Cardiac muscle cell (in vitro differentiated cells and primary cell): ENCODE measurements at places on chromosomes 12 and 14.

DNA sequence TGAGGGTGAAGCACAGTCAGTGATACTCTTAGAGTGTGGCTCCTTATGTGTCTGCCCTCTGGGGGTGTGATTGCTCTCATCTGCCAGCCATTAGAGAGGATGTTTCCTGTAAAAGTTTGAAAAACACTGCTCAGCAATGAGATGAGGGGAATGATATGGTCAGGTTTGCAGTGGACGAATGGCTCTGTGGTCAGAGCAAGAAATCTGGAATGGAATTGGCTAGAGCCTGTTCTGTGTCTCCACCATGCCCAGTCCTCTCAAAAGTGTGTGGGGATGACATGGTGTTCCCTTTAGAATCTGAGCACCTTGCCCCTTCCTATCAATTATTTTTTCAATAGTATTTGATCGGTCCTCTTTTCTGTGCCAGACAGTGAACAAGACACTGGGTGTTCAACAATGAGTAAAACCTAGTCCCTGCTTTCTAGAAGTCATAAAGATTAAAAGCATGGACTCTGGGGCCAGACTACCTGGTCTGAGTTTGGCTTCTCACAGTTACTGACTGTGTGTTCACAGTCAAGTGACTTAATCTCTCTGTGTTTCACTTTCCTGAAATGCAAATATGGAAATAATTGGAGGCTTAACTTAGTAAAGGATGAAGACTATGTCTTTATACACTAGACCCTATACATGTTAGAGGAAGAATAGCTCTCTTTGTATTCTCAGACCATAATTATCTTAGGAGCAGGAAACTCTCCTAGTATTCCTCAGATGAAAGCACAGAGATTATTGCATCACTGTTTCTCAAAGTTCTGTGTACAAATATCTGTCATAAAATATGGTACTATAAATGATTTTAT lies 1.6 kb downstream of the ACSS3 start:
- no peak for DNase-seq

GRCh38 chr14:56794088-56794556 lies 16.2 kb downstream of the OTX2 start:
- DNase-seq: no peak

- DNase-seq: peak; percentile 34
Observed at GRCh38 chr12:614411-614970, 48.8 kb downstream of the NINJ2 start.

GRCh38 chr14:60648249-60648933 lies 886 bp downstream of the SIX1 start:
- no peak for DNase-seq

- no peak for DNase-seq
Observed at GRCh38 chr14:95344536-95344935, 24.8 kb upstream of the CLMN start.

GRCh38 chr12:76554405-76555230 lies 5.0 kb downstream of the OSBPL8 start:
- peak; percentile 40 for DNase-seq

- peak; percentile 35 for DNase-seq
Observed at GRCh38 chr14:101834397-101834796, 72.9 kb downstream of the PPP2R5C start.

DNA sequence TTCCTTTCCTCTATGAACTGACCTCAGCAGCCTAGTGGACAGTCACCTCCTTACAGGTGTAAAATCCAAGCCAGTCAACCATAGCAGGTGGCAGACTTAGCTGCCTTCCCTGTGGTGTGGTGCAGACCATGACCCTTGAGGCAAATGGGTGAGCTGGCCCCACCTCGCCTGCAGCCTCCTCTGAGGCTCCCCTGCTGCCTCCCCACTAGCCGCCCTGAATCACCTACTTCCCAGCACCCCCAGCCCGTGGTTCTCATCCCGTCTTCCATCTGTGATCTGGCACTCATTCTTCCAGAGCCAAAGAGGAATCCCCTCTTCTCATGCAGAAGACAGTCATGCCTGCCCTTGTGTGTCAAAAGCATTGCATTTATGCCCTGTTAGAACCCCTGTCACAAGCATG lies 34.4 kb upstream of the TSPAN9 start:
- no peak for DNase-seq

- no peak for DNase-seq
Observed at GRCh38 chr14:96105089-96105925, 66.1 kb downstream of the C14orf132 start.

DNA sequence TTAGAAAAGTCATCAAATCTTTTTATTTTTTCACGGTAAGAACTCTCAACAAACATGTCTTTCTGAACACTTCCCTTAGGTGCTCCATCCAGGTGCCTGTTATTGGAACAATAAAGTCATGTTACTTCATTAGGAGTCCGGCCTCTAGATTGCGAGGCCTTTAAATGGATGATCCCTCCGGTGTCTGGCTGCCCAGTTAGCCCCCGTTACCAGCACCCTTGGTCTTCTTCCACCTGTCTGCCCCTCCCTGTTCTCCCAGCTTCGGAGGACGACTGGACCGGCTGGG lies 593 bp upstream of the PA2G4 start:
- DNase-seq: no peak

DNA sequence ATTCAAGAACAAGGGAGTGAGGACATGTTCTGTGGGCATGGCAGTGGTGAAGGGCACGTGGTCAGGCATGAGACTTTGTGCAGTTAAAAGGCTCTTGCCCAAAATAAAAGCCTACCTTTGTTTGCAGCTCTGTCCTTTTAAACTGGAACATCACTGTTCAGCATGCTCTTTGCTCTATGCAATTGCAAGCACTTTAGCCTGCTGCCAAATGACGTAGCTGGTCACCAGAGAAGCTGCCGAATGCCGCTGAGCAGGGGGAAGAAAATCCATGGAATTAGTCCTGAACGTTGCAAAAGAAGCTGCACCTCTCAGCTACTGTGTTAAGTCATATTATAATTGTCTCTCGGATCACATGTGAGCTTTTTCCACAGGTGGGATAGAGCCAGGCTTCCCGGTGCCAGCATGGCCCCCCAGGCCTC lies 176.3 kb upstream of the DIO2 start:
- no peak for DNase-seq

DNA sequence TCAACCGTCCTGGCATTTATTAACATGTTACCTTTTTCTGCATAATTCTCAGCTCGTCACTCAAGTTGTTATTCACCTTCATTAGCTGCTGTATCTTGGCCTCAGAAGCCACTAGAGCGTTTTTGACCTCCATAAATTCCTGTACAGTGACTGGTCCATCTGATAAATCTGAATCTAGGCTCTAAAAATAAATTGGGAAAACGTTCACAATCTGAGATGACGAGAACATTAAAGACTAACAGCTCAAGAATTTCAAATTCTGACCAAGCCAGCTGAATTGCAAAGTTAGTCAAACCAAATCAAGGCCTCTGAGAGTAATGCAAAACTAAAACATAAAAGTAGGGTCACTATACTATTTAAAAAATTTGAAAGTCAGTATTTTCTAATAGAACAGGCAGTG lies 45.0 kb downstream of the GIT2 start:
- DNase-seq: peak; percentile 85

DNA sequence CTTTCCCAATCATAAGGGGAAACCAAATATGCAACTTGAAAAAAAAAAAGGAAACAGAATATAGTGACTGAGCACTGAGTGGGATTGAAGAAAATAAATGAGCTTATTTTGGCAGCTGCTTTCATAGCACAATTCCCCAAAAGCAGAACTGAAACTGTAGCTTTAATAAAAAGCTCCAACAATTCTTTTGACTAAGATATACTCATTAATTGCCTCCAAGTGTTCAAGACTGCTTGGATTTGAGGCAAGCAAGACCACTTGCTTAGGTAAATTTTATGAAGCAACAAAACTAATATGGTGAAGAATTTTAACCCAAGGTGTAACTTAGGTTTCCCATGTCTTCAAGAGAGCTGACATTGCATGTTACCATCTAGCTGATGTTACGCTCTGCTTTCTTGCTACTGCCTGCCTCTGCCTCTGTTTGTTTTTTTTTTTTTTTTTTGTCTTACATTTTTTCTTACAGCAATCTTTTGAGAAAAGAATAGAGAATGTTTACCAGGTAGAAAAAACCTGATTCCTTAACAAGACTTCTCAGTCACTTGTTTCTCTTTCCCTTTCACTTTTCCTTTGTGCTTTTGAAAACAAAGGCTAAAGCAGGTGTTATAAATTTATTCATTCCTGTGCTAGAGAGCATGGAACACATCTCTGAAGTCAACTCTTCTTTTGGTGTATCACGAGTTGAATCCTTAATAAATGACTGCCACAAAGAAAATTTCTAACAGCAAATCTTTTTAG lies 134.4 kb downstream of the BCAT1 start:
- no peak for DNase-seq

DNA sequence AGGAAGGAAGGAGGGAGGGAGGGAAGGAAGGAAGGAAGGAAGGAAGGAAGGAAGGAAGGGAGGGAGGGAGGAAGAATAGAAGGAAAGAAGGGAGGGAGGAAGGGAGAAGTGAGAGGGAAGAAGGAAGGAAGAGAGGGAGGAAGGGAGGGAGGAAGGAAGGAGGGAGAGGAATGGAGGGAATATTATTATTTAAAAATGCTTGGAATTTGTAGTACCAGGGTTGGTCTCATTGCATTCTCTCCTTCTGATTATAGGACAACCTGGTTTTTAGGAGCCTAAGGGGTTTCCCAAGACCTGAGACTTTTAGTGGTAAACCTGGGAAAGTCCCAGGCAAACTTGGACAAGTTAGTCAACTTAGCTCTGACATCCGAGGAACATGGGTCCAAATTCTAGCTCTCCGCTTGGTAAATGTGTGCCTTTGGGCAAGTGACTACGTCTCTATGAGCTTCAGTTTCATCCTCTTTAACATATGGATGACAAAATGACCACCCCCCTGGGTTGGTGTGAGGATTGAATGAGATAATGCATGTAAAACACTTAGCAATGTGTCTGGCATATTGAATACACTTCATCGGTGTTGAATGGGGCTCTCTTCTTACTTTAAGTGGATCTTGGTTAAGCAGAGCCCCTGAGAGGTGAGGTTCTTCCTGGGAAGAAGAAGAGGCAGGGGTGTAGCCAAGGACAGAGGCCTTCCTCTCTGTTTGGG lies 690.7 kb upstream of the TBX3 start:
- DNase-seq: no peak

DNA sequence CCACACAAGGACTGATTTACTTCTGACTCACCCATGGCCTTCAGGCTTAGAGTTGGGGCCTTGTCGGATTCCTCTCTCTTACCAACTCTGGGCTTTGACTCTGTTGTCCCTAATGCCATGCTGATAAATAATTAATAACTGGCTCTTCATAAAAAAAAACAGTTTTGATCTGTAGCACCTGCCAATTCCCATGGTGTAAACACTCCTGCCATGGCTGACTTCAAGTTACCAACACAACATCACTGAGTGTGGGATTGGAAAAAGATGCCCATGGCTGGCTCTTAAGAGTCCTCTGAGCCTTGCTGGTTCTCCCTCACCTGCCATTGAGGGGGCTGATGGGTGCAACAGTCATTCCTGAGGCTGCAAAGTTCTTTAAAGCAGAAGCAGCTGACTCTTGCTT lies 104.8 kb downstream of the KIF26A start:
- no peak for DNase-seq

- DNase-seq: no peak
Observed at GRCh38 chr12:12835378-12836146, 22.4 kb downstream of the DDX47 start.

GRCh38 chr14:38561657-38562056 lies 305.8 kb upstream of the CLEC14A start:
- no peak for DNase-seq

DNA sequence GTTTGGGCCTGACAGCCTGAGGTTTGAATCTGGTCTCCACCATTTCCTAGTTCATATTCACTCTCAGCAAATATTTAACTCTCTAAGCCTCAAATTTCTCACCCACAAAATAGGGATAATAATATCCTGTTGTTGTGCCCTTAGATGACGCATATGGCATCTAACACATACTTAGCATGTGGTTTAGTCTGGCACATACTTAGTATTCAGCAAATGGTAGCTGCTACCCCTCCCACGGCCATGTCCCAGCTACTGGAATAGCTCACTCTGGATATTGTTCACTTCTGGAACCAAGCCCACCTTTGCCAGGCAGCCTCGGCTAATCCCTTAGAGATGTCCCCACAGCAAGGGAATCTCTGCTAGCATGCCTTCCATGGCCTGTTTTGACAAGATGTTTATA lies 53.3 kb downstream of the BICD1 start:
- peak; percentile 19 for DNase-seq

- DNase-seq: no peak
Observed at GRCh38 chr14:103007555-103007954, 49.8 kb downstream of the CDC42BPB start.

DNA sequence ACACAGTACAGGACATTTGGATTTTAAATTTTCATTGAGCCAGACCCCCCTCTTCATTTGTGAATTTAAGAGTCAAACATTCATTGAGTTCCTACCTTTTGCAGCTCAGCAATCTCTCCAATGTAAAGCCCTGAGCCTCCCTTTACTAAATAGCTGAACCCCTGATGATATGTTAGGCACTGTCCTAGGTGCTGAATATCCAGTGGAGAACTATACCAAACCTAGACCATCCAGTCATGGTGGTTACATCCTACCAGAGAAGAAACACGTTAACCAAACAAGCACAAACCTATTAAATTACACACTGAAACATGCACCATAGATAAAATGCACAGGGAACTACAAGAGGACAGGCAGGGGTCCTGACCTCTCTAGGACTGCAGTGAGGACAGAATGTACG lies 1585.3 kb upstream of the TMEM132C start:
- no peak for DNase-seq

DNA sequence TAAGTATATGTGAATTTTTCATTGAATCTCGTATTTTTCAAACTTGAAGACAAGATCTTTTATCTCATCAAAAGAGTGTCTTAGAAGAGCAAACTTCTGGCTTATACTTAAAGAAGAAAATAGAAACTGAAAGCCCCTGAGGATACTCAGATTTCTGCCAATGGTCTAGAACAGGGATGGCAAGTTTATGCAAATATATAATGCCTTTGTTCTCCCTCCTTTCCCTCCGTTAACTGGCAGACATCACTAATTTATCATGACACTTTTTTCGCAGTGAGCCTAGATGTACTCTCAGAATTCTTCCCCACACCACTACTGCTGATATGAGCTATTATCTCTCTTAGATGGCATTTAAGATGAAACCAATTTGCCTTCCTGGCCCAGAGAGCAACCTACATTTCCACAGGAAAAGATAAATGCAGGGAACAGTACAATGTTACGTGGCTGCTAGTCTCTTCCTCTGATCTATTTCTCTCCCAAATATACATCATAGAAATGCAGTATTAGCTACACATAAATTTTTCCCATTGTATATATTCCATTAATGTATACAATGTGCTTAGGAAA lies 40.0 kb upstream of the DAAM1 start:
- no peak for DNase-seq
